Inflammatory macrophage treated with lipopolysaccharide for 1 hour (primary cell): ENCODE measurements at places on chromosomes 13 and 19.

- no peak for DNase-seq
Measured at GRCh38 chr19:14952767-14953166, 11.5 kb downstream of the OR7C2 start.

DNA sequence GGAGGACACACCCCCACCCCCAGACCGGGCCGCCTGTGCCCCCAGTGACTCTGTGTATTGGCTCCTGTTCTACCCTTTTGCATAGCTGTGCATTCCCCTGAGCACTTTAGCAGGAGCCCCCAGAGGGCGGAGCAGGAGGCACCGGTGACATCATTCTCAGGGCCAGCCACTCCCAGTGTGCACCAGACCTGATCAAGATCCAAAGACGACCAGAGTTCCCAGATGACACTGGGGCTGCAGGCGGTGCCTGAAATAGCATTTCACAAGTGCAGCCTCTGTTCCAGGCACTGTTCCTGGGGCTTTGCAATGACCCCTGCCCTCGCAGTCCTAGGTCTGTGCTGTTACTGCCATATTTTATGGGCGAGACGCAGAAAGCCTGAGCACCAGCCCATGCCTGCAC, 14.5 kb upstream of the PTPRS start:
- no peak for DNase-seq

DNA sequence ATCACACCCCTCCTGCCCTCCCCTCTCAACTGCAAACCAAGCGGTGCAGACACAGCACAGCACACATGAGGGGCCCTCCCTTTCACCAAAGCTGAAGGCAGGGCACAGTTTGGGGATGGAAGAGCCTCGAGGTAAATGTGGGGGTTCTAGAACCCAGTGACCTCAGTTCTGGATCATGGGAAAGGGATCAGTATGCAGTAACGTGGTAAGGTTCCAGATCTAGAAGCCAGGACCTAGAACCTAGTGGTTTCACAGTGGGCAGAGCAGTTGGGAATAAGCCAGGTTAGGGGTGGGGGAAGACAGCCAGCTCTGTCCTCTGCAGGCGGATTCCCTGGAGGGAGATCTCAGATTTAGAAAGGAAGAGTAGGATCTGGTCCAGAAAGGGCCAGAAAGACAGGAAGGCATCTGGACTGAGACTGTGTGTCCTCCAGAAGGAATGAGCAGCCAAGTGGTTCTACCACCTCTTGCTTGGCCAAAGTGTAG, 3.1 kb downstream of the FTL start:
- DNase-seq = peak; percentile 39

DNA sequence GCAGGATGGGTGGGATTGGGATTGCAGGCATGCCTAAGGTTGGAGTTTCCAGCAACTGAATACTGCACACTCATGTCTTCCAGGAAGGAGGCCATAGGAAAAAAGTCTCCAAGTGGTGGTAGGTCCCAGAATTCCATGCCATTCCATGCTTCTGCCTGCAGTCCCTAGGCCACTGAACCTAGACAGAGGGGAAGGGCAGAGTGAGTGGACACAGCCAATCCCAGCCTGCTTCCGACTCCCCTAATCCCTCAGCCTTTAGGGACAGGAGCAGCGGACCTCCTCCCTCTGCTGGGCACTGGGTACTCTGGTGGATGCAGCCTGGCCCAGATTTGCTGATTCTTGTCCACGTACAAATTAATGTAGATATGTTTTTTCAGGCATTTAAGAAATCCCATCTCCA, 17.0 kb downstream of the VSTM2B start:
- no peak for DNase-seq

DNA sequence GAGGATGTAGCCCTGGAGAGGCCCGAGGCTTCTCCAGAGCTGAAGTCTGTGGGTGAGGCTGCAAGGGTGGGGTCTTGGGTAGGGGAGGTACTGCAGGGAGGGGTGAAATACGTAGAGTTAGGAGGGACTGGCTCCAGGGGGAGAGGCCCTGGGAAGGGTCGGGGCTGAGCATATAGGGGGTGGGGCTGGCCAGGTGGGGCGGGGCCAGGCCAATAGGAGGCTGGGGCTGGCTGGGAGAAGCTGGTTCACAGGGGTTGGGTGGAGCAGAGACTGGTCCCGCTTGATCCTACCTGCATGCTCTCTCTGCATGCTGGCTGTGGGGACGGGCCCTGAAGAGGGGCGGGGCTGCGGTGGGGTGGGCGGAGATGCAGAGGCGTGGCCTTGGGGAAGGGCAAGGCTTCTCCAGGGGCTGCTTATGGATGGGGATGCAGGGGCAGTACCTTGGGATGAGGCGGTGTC, 51.9 kb downstream of the CELF5 start:
- DNase-seq = no peak

DNA sequence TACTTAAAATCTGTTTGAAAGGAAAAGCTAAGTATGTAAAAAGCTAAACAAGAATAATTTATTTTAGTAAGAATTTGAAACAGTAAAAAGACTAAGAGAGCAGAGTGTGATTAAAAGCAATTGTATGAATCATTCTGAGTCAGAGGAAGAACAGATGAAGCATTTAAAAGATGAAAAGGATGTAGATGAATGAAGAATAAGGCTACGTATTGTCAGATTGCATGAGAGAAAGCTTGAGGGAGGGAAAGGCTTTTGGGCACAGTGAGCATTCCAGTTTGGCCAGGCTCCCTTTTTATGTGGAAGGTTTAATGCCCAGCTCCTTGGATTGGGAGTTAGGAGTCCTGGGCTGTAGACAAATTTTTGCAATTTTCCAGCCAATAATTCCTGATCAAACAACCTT, 117.7 kb downstream of the FREM2 start:
- no peak for DNase-seq

GRCh38 chr19:55459950-55460657, 1.3 kb downstream of the ISOC2 start:
- peak; percentile 6 for DNase-seq

DNA sequence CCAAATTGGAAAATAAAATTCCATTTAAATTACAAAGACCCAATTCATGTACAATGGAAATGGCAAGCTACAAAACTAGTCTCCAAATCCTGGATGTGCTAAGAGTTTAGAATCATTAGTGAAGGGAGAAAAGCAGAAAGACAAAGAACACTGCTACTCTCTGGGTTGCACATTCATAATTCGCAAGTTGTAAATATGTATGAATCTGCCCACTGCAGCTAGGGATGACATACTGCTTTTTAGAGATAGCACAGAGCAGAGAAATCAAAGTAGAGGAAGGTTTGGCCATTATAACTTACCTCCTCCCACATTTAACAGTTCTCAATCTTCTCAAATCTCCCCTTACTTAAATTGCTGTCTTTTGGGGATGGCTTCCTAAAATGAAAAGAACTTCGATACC, 231.1 kb downstream of the ENOX1 start:
- DNase-seq = no peak

GRCh38 chr13:27728271-27728670, 64.0 kb upstream of the GSX1 start:
- no peak for DNase-seq

- DNase-seq = no peak
Measured at GRCh38 chr19:21143428-21143827, 1.6 kb downstream of the ZNF431 start.

DNA sequence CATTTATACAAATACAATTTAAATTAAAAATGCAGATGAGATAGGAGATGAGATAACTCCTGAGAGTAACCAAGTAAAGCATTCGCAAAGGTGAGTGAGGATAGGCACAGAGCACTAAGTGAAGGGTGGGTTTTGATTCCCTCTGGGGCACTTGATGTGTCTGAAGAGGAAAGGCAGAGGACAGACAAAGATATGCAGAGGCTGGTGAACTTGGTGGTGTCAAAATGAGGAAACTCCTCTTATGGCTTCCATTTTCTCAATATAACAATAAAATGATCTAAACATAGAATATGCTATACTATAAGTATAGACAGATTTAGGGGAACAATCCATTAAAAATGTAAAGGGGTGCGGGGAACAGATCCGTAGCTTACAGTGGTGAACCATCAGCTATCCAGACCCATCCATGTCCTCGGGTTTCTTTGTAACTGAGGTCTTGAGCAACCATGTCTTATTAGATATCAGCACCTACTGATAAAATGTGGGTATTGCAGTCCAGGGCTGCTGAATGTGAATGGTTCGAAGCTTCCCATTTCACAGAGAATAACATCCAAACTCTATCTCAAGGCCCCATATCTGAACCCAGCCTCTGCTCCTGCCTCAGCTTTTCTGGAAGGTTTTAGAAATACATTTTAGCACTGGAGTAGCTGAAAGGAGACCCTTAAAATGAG, 73.9 kb upstream of the SLC10A2 start:
- no peak for DNase-seq

DNA sequence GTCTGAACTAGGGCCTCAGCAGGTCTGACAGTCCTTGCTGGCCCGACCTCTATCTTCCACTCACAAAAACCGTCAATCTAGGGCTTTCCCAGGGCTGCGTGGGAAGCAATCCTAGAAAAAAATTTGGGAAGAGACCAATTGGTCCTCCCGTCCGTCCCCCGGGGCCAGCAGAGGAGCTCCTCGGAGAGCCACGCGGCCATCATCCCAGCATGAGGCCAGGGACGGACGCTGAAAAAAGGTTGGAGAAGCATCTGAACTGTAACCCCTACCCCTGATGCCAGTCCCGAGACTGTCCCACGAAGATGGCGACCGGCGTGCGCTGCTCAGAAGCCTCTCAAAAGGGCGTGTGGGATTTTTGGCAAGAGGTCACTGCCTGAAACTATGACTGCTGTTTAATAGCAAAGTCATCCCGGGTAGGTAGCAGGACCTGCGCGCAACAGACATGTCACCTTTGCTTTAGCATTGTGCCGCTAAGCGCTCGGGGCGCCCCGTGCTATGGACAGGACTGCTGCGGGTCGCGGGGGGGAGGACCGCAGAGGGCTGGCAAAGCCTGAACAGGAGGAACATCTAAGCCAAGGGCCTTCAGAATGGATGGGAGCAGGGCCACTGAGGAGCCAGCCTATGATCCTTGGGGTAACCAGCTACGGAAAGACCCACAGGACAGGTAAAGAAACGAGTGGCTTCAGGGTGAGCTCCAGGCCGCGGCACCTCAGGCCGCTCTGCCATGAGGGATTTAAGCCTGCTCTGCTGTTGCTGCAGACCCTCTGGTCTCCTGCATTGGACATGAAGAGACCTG, 10.6 kb downstream of the AKAP8 start:
- no peak for DNase-seq

DNA sequence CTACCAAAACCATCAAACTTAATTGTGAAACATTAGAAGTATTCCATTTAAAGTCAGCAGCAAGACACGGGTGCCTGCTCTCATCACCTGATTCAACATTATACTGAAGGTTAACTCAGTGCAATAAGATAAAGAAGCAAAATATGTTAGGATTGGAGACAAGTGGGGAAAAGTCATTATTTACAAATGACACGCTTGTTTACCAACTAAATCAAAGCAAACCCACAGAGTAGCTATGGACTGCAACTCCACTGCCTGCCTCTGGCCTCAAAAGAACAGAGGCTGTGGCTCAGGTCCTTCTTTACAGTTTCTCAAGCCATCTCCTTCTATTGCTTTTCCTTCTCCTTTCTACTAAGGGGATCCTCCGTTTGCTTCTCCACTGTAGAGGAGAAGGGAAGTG, 21.0 kb upstream of the ATP12A start:
- no peak for DNase-seq

GRCh38 chr19:10580979-10581631, 6.0 kb downstream of the AP1M2 start:
- DNase-seq = peak; percentile 99

- no peak for DNase-seq
Measured at GRCh38 chr19:13051557-13052165, 51.0 kb downstream of the LYL1 start.

DNA sequence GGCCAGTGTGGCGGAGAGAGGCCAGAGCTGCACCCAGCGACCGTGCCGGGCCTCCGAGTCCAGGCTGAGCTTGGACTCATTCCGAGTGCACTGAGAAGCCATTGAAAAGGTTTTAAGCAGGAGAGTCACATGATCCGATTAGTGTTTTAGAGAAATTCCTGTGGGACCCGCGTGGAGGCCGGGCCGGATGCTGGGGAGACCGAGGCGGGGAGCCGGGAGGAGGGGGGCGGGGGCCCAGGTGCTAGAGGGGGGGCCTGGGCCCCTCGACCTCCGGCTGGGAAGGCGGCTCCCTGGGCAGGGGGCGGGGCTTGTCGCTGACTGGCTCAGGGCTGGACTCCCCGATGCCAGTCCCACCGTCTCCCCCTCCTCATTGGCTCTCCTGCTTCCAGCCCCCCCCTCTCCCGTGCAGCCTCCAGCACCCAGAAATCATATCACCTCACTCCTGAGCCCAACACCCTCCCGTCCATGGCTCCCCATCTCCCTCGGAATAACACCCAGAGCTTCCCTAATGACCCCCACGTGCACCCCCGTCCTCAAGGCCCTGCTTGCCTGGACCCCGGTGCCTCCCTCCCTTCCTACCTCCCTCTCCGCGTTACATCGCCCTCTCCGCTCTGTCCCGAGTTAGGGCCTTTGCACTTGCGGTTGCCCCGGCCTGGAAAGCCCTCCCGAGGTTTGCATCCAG, 5.2 kb upstream of the ZNF579 start:
- no peak for DNase-seq

- DNase-seq = no peak
Measured at GRCh38 chr19:47110521-47111005, 3.0 kb downstream of the ZC3H4 start.

GRCh38 chr13:36432106-36432544, at the start of gene CCNA1:
Gene CCNA1 (plus strand): TSS chr13:36432495. CDS start chr13:36433057, 562 bp downstream.
- DNase-seq = peak; percentile 53

DNA sequence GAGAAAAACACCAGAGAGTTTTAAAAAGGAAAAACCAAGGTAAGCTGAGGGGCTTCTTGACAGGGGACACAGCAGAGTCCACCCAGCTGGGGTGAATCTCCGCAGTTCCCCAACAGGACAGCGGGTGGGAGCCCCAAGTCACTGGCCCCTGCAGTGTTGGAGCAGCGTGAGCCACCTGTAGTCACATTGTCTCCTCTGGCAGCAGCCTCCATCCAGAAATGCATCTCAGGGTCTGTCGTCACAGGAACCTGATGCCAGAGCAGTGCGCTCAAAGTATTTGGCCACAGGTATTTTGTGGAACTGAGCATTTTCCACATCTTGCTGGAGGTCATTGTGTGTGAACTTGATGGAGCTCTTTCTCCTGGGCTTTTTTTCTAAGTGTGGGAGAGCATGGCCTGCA, 24.7 kb downstream of the CHAMP1 start:
- DNase-seq = no peak

DNA sequence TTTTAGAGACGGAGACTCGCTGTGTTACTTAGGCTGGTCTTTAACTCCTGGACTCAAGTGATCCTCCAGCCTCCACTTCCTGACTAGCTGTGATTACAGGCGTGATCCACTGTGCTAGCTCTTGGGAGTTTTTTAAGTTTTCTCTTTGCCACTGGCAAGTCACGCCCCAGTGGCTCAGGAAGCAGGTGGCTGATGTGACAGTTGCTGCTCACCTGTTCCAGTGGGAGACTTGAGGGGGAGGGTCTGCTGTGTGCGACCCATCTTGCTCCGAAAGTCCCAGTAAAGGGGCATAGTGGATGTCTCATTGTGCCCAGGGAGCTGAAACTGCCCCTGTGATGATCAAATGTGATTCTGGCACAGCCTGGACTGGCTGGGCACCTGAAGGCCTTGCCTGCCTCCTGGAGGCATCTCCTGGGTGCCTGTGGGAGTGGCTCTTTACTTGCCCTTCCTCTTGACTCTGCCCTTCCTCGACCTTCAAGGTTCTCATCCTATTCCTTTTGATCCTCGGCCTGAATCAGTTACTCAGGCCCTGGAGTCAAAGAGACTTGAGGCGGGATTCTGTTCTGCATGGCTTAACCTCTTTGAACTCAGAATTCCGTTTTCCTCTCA, 7.8 kb downstream of the SMARCA4 start:
- no peak for DNase-seq

GRCh38 chr19:45177817-45178261, at the start of gene TRAPPC6A:
Gene TRAPPC6A (minus strand): TSS chr19:45178237. CDS start chr19:45178218, 19 bp downstream.
- DNase-seq = peak; percentile 87
